H1 (cell line): ENCODE measurements at places on chromosomes 3 and 15. TPM values are rescaled to one million over a fixed set of nuclear protein-coding genes. Genes with fewer than 3 reads are reported as not detected.
A peak's percentile ranks its signal among the peaks of the same experiment; 100 is the strongest.

DNA sequence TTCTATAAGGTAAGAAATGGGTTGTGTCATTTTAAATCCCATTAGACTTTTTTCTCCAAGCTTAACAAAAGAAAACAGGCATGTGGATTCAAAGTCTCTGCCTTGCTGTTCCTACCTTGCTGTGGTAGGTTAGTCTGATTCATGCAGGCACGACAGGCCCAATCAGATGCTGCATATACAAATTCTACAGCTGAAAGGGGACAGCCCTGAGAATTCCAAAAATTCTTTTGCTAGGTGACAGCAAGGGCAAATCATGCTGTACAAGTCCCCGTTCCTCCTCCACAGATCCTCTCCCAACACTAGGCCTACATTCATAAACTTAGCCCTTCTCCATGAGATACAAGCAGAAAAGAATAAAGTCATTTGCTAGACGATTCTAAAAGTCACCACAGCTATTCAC is 161.2 kb upstream of the THBS1 start:
- H3K4me1 ChIP-seq, result peaks cover 7% of the 10 kb centered on the region
- H3K4me3 ChIP-seq, result no peak overlapping the region
- no peak overlapping the region for H3K27ac ChIP-seq

DNA sequence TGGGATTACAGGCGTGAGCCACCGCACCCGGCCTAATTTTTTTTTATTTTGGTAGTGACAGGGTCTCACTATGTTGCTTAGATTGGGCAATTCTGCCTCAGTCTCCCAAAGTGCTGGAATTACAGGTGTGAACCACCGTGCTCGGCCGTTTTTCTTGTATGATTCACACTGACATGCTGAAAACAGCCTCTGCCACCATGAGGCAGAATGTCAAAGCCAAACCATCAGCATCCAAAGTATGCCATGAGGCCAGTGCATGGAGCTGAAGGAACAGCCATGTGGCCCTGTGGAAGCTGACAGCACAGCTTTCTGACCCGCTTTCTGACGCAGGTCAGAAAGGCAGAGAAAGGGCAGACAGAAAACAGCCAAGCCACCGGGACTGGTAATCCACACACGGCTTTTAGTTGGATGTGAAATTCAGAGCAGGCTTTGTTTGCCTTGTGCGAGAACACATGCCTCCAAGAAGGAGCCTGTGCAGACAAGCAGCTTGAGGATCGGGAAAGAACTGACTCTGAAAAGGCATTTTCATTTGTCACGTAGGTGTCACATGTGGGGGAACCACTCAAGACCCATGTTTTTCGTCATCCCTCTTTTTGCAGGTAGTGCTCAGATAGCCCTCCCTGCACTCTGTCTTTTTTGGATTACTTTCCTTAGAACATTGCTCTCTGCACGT is 25.1 kb downstream of the XYLB start:
- peaks cover 8% of the 10 kb centered on the region for H3K36me3 ChIP-seq
- H3K4me3 ChIP-seq, result no peak overlapping the region
- no peak overlapping the region for H3K27ac ChIP-seq
- no peaks in the 10 kb centered on the region for H3K27me3 ChIP-seq

HCN4 gene
- 8.5 and 9.3 TPM in 2 replicates for total RNA-seq

GRCh38 chr15:35980719-35981118 is 434.8 kb upstream of the DPH6 start:
- H3K4me3 ChIP-seq, result no peak overlapping the region
- no peaks in the 10 kb centered on the region for H3K27me3 ChIP-seq
- H3K4me1 ChIP-seq, result no peaks in the 10 kb centered on the region

GRCh38 chr3:52202384-52203077 is 4.6 kb downstream of the ALAS1 start:
- H3K4me1 ChIP-seq, result peaks cover 8% of the 10 kb centered on the region
- peaks cover 50% of the 10 kb centered on the region for H3K36me3 ChIP-seq
- no peak for DNase-seq

GRCh38 chr3:151925419-151925818 is 52.0 kb downstream of the SUCNR1 start:
- no peak overlapping the region for H3K4me3 ChIP-seq
- no peaks in the 10 kb centered on the region for H3K27me3 ChIP-seq
- no peaks in the 10 kb centered on the region for H3K4me1 ChIP-seq
- DNase-seq, result no peak
- no peak overlapping the region for H3K27ac ChIP-seq

DNA sequence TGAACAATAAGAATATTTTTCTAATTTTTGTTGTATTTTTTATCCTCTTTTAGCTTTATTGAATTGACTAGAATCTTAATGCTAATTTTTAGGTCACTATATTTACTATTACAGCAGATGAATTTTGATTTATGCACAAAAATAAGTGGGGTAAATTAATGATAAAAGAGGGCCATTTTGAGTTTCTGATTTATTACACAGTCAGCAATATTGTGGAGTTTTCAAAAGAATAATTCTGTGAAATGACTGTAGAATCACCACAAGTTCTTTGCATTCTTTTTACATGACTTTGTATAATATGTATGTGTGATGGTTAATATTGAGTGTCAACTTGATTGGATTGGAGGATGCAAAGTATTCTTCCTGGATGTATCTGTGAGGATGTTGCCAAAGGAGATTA is 812.4 kb upstream of the DPPA4 start:
- H3K4me3 ChIP-seq, result no peak overlapping the region
- no peak for DNase-seq
- H3K4me1 ChIP-seq, result no peaks in the 10 kb centered on the region
- no peaks in the 10 kb centered on the region for H3K27me3 ChIP-seq

CHRNB4 gene
- 2.4 and 2.6 TPM in 2 replicates for total RNA-seq

KNG1 gene
- total RNA-seq, result 0.31 TPM in 1 of 2 replicates, not detected in the other

DNA sequence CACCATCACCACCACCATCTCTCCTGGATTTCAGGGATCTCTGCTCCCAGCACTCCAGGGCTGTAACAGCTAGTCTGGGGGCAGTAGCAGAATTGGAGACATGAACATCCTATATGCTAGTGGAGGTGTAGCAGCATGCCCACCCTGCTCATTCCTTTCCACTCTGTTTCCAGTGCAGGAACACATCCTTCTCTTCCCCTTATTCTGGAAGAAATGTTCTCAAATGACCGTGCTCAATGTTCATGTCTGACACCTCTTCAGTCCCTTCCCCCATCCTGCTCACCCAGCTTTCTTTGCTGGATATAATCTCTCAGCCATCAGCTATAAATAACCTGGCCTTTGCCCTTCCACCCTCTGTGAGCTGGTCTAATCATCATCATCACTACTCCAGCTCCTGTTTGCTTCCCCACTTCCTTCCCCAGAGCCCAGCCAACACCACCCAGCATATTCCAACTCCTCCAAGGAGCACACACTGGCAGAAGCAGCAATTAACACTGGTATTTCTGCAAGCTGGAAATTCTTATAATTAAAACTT is 31.1 kb downstream of the DCLK3 start:
- H3K36me3 ChIP-seq, result no peaks in the 10 kb centered on the region
- H3K27me3 ChIP-seq, result no peaks in the 10 kb centered on the region
- no peak for DNase-seq
- no peak overlapping the region for H3K27ac ChIP-seq
- no peak overlapping the region for H3K4me3 ChIP-seq

DNA sequence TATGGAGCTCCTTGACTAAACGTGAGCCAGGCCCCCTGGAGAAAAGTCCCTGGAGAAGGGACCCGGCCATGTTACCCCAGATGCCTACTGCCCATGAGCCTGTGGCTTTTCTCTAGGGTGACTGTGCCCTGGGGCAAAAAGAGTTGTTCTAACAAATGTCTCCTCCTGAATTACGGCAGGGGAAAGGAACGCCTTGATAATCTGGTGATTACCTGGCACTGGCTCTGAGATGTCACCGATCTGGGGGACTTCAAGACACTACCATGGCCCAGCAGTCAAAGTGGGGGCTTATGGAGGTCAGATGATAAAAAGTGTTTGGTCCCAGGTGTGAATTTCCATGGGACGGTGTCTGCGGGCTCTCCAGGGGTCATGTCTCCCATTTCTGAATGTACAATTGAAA is 140.7 kb downstream of the KLF13 start:
- H3K36me3 ChIP-seq, result no peaks in the 10 kb centered on the region
- H3K27me3 ChIP-seq, result no peaks in the 10 kb centered on the region; the same call in 1 of the 2 replicates
- no peak for DNase-seq
- no peak overlapping the region for H3K4me3 ChIP-seq
- no peaks in the 10 kb centered on the region for H3K4me1 ChIP-seq
- H3K27ac ChIP-seq, result no peak overlapping the region

- H3K4me3 ChIP-seq, result no peak overlapping the region
- no peaks in the 10 kb centered on the region for H3K36me3 ChIP-seq
- DNase-seq, result no peak
- no peak overlapping the region for H3K27ac ChIP-seq
- H3K27me3 ChIP-seq, result no peaks in the 10 kb centered on the region
Observed at GRCh38 chr3:128342701-128343180, 123.9 kb downstream of the DNAJB8 start.

DNA sequence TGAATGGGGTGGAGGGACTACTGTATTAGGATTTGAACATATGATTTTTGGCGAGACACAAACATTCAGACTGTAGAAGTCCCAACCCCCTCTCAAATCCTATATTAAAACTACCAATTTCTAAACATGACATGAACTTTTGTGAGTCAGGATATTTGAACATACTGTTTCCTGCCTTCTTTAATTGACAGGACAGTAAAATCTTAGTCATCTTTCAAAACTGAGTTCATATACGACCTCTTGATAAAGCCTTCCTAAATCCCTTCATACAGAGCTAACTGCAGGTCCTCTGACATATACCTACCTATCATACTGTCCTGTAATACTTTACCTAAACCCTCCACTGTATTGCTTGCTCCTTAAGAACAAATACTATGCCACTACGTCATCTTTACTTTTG is 23.5 kb downstream of the ALDH1A2 start:
- no peaks in the 10 kb centered on the region for H3K4me1 ChIP-seq
- no peaks in the 10 kb centered on the region for H3K36me3 ChIP-seq

HACD3 gene
- total RNA-seq, result 118 and 120 TPM in 2 replicates

DNA sequence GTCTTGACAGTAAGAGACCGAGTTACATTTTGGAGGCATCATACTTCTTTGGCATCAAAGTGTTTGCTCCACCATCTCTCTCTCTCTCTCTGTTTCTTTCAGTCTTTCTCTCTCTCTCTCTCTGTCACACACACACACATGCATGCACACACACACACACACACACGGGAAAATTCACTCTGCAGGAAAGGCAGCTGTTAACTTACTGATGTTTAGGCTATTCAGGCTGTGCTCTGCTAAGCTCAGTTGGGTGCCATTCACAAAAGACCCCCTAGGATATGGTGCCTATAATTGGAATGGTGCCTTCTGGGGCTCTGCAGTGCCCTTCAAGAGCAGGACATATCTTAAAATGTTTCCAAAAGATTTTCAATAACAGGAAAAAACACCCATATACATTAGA is 78.2 kb downstream of the KCNH8 start:
- DNase-seq, result no peak
- no peaks in the 10 kb centered on the region for H3K4me1 ChIP-seq
- H3K4me3 ChIP-seq, result no peak overlapping the region
- H3K27ac ChIP-seq, result no peak overlapping the region

GRCh38 chr3:27723456-27723814 is 1.3 kb upstream of the EOMES start:
- H3K27ac ChIP-seq, result no peak overlapping the region
- H3K4me3 ChIP-seq, result peak overlapping the region; percentile 64
- peaks cover 73% of the 10 kb centered on the region for H3K27me3 ChIP-seq
- DNase-seq, result no peak

DNA sequence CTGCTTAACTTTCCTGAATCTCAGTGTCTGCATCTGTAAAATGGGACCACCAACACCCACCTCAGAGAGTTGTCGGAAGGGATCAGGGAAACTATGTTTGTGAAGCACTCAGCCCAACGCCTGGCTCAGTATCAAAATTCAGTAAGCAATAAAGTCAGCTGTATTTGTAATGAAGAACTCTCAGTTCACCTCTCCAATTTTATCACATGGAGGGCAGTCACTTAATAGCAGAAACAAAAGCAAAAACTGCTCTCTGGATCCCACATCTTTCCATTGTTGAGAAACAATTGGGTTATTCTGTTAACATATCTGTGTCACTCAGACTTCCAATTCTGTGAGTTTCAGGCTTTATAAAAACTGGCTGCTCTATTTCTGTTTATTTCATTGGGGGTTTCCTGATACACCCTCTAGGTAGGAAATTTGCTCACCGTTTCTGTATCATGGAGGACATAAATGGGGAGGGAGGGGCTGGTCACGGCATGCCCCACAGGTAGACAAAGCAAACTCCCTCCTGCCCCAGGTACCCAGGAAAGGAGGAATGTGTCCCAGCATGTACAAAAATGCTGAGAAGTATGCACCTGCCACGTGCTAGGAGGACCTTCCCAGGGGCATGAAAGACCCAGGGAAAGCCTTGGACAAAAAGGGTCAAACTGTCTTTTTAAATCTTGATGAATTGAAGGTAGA is 81.4 kb upstream of the LMOD3 start:
- H3K27me3 ChIP-seq, result no peaks in the 10 kb centered on the region
- H3K4me1 ChIP-seq, result peaks cover 6% of the 10 kb centered on the region; the same call in 1 of the 2 replicates
- DNase-seq, result no peak
- no peaks in the 10 kb centered on the region for H3K36me3 ChIP-seq
- H3K27ac ChIP-seq, result no peak overlapping the region
- H3K4me3 ChIP-seq, result no peak overlapping the region

DNA sequence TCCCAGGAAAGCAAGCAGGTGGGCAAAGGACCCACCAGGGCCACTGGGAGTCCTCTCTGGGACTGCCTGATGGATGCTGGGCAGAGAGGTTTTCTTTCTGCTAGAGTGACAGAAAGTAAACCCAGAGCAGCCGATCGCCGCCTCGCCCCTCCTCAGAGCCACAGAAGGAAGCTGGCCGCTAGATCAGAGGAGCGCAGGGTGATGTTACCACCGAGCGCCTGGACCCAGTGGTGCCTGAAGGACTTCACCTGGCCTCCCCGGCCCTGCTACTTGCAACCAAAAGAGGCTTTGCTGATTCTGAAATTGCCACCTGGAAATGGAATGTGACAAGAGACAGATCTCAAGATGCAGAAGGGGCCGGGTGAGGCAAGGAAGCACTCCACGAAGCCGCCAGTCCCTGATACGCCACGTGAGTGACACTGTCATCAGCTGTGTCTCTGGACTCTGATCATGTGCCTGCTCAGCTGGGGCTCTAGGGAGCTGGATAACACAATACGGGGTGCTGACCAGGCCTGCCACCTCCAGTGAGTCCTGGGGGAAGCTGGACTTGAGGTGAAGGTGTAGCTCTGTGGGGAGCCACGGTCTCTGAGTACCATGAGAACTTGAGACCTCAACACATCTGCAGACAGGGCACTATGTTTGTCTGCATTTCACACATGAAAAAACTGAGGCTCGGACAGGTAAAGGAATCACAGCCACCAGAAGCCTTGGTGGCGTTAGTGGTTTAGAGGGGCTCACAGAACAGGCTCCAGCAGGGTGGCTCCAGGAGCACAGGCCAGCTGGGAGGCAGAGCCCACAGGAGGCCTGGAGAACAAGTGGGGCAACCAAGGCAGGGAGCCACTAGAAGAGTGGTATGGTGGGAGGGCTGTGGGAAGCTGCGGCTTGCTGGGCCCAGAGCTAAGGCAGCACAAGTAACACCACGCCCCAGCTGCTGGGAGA is 137.9 kb upstream of the PRR20G start:
- H3K27me3 ChIP-seq, result no peaks in the 10 kb centered on the region
- no peak for DNase-seq
- peaks cover 32% of the 10 kb centered on the region for H3K4me1 ChIP-seq
- H3K27ac ChIP-seq, result no peak overlapping the region
- no peaks in the 10 kb centered on the region for H3K36me3 ChIP-seq
